ENCODE measurements at places on chromosomes 3 and 15.

GRCh38 chr3:181735911-181736310, 24.2 kb downstream of the SOX2 start:
- DNase-seq: no peak

DNA sequence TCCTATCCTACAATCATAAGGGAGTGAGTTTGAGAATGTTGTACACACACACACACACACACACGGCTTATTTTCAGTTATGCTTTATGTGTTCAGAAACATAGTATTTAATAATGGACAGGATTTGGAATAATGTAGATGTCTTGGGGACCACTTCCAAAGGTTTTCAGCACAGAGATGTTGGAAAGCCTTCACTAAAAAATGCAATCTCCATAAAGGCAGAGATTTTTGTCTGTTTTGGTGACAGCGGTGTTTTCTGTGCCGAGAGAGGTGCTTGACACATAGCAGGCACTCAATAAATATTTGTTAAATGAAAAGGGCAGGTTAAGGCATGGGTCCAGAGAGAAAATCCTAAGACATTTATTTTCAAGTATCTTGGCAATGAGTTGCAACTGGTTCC, 428.2 kb upstream of the RGMA start:
- DNase-seq: no peak

GRCh38 chr3:135499426-135499825, 466.1 kb upstream of the PPP2R3A start:
- DNase-seq: no peak

DNA sequence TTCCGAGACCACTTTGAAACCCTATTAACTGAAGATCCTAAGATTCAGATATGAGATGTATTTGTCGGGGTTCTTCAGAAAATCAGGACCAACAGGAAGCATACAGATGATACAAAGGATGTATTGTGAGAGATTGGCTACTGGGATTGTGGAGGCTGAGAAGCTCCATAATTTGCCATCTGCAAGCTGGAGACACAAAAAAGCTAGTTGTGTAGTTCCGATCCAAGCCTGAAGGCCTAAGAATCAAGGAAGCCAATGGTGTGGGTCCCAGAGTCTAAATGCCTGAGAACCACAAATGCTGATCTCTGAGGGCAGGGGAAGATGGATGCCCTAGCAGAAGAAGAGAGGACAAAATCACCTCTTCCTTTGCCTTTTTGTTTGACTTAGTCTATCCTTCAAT, 10.9 kb upstream of the PLSCR1 start:
- DNase-seq: no peak

DNA sequence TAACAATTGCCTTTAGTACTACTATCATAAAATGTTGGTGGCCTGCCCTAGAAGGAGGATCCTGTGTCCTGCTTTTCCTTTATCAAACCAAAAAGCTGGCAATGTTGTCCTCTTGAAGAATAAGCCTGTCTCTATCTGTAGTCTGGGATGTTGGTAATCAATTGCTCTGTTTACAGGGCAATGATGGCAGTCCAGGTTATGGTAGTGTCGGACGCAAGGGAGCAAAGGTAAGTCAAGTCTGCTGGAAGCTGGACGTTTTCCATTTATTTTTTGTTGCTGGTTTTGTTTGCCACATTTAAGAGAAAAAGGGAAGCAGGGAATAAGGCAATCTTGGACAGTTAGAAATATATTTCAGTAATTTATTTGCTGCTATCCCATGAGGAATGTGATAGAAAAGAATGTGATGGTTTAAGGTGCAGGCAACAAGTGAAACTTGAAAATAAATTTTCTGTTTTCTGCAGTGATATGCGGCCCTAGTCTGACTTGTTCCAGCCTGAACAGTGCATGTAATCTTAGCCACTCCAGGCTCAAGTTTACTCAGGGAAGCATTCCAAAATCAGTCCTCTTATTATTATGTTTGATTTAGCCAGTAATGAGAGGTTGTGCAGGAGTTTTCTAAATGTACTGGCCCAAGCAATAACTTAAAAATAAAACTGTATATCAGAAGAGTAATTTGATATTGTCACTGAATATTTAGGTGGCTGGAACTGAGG, 110.3 kb downstream of the COL6A6 start:
- DNase-seq: no peak

GRCh38 chr3:58683001-58683458, 16.5 kb upstream of the FAM3D start:
- DNase-seq: no peak

DNA sequence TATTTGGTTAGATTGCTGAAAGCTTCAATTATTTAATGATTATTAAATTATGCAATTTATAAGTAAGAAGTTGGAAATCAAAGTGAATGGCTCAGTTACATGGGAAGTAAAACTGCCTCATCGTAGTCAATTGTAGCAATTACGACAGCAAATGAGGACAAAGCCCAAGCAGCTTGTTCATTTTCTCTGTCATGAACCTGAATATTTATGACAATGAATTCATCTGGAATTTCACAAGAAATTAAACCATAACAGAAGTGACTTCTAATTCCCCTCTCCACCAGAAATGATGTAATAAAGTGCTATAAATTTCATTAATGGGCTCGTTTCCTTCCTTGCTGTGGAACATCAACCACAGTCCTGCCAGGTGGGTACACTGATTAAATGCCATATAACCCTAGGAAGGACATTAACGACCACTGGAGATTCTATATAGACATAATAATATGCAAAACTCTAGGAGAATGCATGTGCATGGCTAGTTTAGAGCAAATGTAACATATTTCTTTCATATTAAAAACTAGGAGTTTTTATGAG, 273.8 kb upstream of the DCBLD2 start:
- DNase-seq: no peak

Measured in cortex of kidney (tissue), 1 donor.